ENCODE measurements at places on chromosomes 7 and 10.
A peak's percentile ranks its signal among the peaks of the same experiment; 100 is the strongest.

DNA sequence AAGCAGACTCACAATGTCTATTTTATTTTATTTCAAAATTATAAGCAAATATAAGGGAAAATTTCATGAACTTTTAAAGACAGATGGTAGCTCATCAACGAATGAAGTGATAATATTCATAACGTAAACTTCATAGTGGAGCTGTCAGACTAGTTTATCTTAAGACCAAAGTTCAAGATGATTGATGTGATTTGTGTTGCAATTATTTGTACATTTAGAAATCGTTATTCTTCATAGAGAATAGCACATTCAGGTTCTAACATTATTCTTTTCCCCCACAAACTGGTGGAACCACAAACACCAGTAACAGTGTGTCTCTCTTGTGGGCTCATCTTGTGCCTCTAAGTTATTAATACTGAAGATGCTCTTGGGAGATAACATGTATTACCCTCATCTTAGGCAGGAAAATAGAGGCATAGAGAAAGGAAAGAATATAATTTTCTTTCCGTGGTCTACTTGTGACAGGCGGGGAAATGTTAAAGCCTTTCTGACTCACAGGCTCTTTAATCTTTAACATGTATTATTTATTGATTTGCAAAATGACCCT, 37.0 kb downstream of the CCSER2 start:
- no peak for DNase-seq

DNA sequence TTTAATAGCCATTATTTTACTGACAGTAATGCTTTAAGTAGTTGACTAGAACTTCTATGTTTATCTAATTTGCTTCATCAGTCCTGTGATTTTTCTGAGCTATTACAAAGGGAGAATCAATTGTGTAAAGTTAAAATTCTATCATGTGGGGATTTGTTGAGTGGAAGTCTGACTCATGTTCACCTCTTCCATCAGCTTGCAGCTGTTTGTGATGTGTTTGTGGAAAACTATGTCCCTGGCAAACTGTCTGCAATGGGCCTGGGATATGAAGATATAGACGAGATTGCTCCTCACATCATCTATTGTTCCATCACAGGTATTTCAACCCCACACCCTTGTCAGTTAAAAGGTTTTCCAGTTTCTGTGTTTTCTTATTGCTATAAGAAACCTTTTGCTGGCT, 59.9 kb downstream of the SUGCT start:
- no peak for DNase-seq

GRCh38 chr7:34296663-34297062, 361.4 kb upstream of the NPSR1 start:
- no peak for DNase-seq

- DNase-seq: peak; percentile 76
Observed at GRCh38 chr7:100632951-100633717, 8.2 kb downstream of the TFR2 start.

Data from neural progenitor cell (in vitro differentiated cells).